ENCODE measurements at places on chromosomes 13 and 19. TPM values are rescaled to one million over a fixed set of nuclear protein-coding genes. Genes with fewer than 3 reads are reported as not detected.

DNA sequence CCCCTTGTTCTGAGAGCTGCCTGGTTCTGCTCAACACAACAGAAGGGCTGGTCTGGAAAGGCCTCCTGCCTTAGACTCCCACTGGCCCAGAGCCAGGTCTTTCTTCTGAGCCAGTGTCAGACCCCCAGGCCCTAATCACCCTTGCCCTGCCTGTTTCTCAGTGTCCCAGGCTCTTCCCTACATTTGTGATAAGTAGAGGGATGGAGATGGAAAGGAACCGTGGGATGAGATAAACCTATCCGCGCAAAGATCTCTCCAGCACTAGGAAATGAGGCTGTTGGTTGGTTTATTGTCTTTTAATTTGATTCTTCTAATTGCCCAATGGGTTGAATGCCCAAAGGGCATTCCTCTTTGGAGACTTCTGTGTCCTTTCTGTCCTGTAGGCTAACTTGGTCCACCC, 470.0 kb downstream of the TSHZ3 start:
- DNase-seq = no peak
- no peak overlapping the region for H3K4me3 ChIP-seq
- H3K4me1 ChIP-seq = no peaks in the 10 kb centered on the region
- no peak overlapping the region for H3K27ac ChIP-seq
- no peaks in the 10 kb centered on the region for H3K36me3 ChIP-seq
- no peaks in the 10 kb centered on the region for H3K27me3 ChIP-seq

DNA sequence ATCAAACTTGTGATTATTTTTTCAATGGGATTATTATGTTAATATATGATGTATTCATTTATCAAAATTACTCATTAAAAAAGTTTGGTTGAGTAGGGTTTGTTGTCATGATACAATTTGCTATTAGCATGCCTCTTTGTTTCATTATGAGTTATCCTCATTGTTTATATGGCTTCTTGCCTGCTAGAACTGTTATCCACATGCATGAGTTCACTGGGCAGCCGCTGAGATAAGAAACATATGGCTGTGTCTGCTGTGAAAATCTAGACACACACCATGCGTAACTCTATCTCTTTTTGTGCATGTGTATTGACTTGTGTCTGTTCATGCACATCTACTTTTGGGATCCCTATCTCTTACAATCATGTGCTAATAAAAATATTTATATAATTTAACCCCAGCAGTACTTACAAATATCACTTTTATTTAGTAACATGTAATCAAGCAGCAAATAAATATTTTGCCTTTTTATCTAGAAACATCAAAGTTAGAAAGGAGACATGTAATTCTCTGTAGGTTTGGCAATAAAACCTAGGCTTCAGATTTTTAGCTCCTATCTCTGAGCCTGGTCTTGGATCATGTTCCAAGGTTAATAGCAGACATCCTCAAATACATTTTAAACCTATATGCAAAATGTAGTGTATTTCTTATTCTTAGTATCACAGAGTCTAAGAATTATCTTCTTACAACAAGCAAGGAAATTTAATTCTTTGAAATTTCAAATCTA, 11.2 kb upstream of the KLF12 start:
- no peak for DNase-seq
- H3K4me1 ChIP-seq = no peaks in the 10 kb centered on the region
- H3K4me3 ChIP-seq = no peak overlapping the region
- no peak overlapping the region for H3K27ac ChIP-seq

- no peak overlapping the region for H3K27ac ChIP-seq
- peaks cover 72% of the 10 kb centered on the region for H3K36me3 ChIP-seq
- H3K27me3 ChIP-seq = no peaks in the 10 kb centered on the region
- DNase-seq = no peak
- H3K4me1 ChIP-seq = peaks cover 17% of the 10 kb centered on the region
- no peak overlapping the region for H3K4me3 ChIP-seq
Observed at GRCh38 chr19:19049406-19049805, 14.4 kb upstream of the SLC25A42 start.

GRCh38 chr19:33000510-33000909, 28.5 kb downstream of the FAAP24 start:
- DNase-seq = no peak
- no peak overlapping the region for H3K27ac ChIP-seq
- 0 out of 3 replicates have a peak, but pooled peaks cover 3% of the 10 kb centered on the region for H3K36me3 ChIP-seq
- peaks cover 2% of the 10 kb centered on the region for H3K4me1 ChIP-seq
- no peak overlapping the region for H3K4me3 ChIP-seq

GRCh38 chr13:36029166-36029565, 102.0 kb downstream of the DCLK1 start:
- H3K27ac ChIP-seq = no peak overlapping the region
- no peaks in the 10 kb centered on the region for H3K4me1 ChIP-seq
- H3K36me3 ChIP-seq = no peaks in the 10 kb centered on the region
- no peak for DNase-seq
- no peak overlapping the region for H3K4me3 ChIP-seq

GRCh38 chr19:45253396-45254027, 2.4 kb downstream of the MARK4 start:
- no peaks in the 10 kb centered on the region for H3K27me3 ChIP-seq
- no peak for DNase-seq

The STOML3 gene
- total RNA-seq = not detected

All from K562 (cell line).